ENCODE measurements at places on chromosomes 6 and 20. TPM values are rescaled to one million over a fixed set of nuclear protein-coding genes. Genes with fewer than 3 reads are reported as not detected.

The WFDC10B gene
- not detected for total RNA-seq

The MAP3K4 gene
- 18.0 TPM for total RNA-seq

The LAMA4 gene
- 12.4 TPM for total RNA-seq

The SSTR4 gene
- total RNA-seq, result not detected

The PTCRA gene
- not detected for total RNA-seq

The MOXD1 gene
- 23.9 TPM for total RNA-seq

The PAQR8 gene
- 3.9 TPM for total RNA-seq

The SYNDIG1 gene
- total RNA-seq, result 0.44 TPM

The GSTA2 gene
- total RNA-seq, result not detected

The REM1 gene
- total RNA-seq, result not detected

The ANGPT4 gene
- total RNA-seq, result not detected

The ZKSCAN4 gene
- total RNA-seq, result 16.9 TPM

The SLC22A7 gene
- total RNA-seq, result not detected

The PSMB9 gene
- 80.2 TPM for total RNA-seq

The RSPO4 gene
- total RNA-seq, result not detected

The MYL9 gene
- total RNA-seq, result not detected

The CD109 gene
- 27.7 TPM for total RNA-seq

The COX4I2 gene
- not detected for total RNA-seq

The TBPL1 gene
- total RNA-seq, result 48.8 TPM

The DEFB112 gene
- total RNA-seq, result not detected

The MAP7 gene
- 12.9 TPM for total RNA-seq

The FITM2 gene
- total RNA-seq, result 6.9 TPM

The DNAH8 gene
- not detected for total RNA-seq

The TRAPPC3L gene
- not detected for total RNA-seq

The SALL4 gene
- 2.9 TPM for total RNA-seq

The TUBB2B gene
- 3.0 TPM for total RNA-seq

The PRRT1 gene
- not detected for total RNA-seq

The VGLL2 gene
- not detected for total RNA-seq

The AVP gene
- not detected for total RNA-seq

The HRH3 gene
- total RNA-seq, result not detected

The MUC21 gene
- total RNA-seq, result not detected

The HUS1B gene
- total RNA-seq, result 0.17 TPM

The FAM229B gene
- total RNA-seq, result 14.7 TPM

The FAM209A gene
- not detected for total RNA-seq

The MOCS1 gene
- 0.03 TPM for total RNA-seq

The SAMD5 gene
- 6.9 TPM for total RNA-seq

The UBR2 gene
- 10.6 TPM for total RNA-seq

The IRF4 gene
- not detected for total RNA-seq

The SPATA25 gene
- 0.43 TPM for total RNA-seq

The SLC26A8 gene
- not detected for total RNA-seq

The DYNLT2 gene
- 0.54 TPM for total RNA-seq

The HINT3 gene
- total RNA-seq, result 5.5 TPM

The WFDC2 gene
- not detected for total RNA-seq

The SOX18 gene
- total RNA-seq, result not detected

The RSPO3 gene
- 7.7 TPM for total RNA-seq

The TFAP2D gene
- not detected for total RNA-seq

The TP53TG5 gene
- total RNA-seq, result not detected

The TMEM30A gene
- 101 TPM for total RNA-seq

Measured in Caki2 (cell line).